ENCODE measurements at places on chromosomes 4 and X.

- DNase-seq = peak; percentile 42
Observed at GRCh38 chrX:71169586-71169985, 24.9 kb downstream of the NLGN3 start.

DNA sequence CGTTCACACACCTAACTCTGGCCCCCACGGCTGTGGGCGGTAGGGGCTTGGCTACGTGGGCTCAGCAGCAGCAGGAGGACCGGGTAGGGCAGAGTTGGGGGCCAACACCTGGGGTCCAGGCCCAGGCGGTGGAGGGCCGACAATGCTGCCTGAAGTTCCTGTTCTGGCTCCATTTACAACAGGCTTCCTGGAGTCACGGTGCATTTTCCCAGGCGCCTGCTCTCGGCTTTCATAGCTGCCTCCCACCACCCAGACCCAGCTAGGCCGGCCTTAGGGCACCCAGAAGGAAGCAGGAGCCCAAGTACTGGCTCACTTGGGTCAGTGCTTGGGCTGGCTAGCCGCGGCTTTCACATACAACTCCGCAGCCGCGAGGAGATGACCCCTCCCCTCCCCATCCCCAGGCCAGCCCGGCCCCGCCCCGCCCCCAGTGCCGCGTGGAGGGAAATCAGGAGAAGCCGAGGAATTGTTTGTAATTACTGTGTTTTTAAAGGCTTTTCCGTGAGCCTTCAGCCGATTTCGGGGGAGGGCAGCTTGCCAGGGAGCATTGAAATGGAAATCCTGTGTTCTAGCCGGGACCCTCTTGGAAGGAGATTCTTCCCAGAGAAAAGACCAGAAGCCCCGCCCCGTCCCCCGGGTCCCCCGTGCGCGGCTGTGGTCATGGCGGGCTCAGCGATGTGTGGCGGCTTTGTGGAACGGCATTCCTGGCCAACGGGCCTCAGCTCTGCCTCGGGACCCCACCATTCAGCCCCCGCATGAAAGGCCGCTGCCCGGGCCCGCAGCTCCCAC, 28.5 kb downstream of the PJA1 start:
- no peak for DNase-seq

- peak; percentile 42 for DNase-seq
Observed at GRCh38 chr4:6325788-6326290, 56.2 kb downstream of the WFS1 start.

- DNase-seq = no peak
Observed at GRCh38 chrX:47662144-47662657, 3.2 kb upstream of the UXT start.

DNA sequence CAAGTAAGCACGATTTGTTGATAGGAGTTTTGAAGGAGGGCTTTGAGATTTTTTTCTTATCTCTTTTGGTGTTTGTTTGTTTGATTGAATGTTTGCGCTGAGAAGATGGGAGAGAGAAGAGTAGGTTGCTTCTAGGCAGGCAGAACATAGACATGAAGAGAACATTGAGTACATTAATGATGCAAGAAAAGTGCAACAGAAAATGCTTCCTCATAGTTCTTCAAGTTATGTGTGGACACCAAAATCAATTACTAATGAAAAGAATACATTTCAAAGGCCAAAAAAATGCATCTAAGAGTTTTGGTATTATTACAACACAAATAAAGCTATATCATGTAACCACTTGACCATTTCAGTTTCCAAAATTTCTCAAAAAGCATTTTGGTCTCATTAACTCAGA, 191.0 kb upstream of the PPARGC1A start:
- DNase-seq = no peak

DNA sequence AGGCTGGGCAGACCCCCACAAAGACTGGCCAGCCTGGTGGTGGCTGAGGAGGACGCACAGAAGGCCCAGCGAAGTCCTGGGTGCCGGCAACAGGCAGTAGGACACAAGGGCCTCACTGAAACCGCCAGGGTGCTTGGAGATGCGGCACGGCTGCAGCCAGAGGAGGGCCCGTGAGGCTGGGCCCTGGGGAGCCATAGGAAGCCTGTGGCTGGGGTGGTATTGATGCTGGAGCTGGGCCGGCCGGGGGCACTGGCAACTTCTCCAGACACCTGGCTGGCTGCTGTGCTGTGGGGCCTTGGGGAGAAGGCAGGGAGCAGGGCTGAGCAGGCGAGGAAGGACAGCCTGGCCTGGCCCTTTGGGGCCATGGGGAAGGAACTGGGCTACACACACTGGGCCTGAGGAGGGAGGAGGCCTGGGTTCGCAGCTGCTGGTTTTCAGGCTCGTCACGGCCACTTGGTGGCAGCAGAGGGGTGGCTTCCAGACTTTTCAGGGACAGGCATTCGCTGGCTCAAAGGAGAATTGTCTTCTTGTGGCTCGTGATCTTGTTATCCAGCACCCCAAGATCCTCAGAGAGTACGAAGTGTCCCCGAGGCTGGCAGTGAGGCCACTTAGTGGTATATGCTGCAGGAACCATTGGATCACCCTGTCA, 37.2 kb downstream of the ATP2B3 start:
- DNase-seq = peak; percentile 33

GRCh38 chr4:3418029-3418762, 23.6 kb upstream of the HGFAC start:
- DNase-seq = no peak

DNA sequence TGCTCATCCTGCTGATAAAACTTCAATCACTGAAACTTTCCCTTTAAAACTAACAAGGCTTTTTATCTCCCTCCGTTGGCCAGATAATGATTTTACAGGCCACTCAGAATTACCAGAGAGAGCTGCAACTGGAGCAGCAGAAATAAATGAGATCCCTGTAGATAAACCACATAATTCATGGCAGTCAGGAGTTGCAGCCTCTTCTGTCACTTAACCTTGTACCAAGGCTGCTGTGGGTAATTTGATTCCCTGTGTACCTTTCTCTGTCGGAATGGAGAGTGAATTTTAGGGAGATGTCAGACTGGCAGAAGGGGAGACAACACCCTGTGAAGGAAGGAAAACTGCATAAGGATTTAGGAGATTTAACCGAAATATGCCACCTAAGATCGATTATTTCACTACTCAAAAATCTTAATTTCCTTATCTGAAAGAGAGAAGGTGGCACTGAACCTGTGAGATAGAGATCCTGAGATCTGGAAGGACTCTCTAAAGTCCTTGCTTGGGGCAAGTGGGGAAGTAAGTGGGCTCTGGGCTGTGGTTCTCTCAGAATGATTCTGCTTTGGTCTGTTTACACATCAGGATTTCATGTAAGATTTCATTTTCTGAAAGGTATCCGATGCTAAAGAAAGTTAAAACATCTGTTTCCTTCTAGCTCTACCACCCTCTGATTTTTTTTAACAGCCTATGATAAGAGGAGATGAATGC, 14.3 kb upstream of the TSPAN5 start:
- DNase-seq = no peak

GRCh38 chrX:13520936-13521335, 48.5 kb upstream of the EGFL6 start:
- no peak for DNase-seq

DNA sequence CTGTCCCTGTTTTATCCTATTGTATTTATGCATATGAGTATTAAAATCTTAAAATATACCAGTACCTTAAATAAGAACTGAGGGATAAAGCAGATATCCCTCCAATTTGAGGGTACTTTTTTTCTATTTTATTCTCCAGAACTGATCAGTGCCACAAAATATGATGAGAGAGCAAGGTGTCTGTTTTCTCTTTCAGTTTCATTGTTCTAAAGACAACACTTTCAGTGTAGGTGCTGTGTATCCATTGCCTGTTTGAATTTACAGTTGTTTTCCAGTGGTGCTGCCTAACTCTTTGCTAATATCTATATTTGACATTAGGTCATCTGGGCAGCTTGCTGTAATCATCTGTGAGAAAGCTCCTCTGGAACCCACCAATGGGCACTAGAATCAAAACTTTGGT, 394.7 kb downstream of the IL1RAPL1 start:
- DNase-seq = no peak

DNA sequence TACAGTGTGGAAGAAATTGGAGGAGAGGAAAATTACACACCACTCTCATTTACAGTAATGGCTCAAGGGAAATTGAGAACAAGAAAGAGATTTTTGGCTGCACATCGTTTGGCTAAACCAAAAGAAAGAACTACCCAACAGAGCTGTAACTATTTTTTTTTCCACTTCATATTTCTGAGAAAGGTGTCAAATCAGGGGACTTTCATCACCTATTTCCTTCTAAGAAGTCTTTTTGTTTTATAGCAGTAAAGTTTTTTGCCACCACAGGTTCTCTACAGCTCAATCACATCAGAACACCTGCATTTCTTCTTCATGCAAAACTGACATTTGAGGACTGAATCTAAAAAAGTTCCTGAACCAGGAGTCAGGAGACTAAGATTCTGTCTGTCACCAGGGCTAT, 57.5 kb upstream of the TNIP3 start:
- DNase-seq = no peak

DNA sequence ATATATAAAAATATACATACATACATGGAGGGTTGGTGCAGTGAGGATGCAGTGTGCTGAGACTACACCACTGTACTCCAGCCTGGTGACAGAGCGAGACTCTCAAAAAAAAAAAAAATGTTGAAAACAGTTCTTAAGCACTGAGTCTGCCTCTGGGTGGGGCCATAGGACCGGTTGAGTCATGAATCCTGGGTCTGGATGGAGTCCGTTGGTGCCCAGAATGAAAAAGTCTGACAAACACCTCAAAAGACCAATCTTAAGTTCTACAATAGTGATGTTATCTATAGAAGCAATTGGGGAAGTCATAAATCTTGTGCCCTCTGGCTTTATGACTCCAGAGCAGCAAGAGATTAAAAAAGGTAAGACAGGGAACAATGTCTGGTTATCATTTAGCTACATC, 70.4 kb downstream of the FGFBP1 start:
- DNase-seq = no peak

DNA sequence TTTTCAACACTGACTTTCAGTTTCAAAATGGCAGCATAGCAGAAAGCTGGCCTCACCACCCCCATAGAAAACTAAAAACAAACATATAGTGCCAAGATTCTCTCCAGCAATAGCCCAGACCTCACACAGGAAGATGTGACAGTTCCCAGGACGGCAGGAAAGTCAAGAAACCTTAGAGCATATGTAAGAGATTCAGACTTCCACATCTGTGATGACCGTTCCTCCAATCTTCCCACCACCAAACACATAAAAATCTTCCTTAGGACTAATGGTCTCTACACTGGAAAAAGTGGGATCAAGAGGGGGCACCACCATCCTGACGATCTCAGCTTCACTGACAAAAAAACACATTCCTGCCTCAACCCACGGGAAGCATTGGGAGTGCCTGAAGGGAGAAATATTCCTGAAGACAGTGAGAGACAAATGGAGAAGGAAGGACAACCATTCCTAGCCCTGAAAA, 134.1 kb upstream of the CPXCR1 start:
- no peak for DNase-seq

GRCh38 chr4:158934996-158935669, 166.3 kb downstream of the FNIP2 start:
- no peak for DNase-seq

DNA sequence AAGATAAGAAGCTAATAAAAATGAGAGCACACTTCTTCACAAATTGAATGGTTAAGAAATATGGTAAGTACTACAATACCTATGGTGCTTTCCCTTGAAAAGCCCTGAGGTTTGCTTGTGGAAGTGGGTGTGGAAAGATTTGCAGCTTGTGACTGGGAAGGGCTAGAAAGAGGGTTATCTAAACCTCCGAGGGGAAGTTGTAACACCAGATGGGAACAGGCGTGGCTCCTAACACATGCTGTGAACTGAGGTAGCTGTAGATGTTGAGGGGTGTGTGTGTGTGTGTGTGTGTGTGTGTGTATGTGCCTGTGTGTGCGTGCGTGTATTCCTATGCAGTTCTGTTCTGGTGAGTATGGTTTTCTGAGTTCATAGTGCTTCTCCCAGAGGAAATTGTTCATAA, 21.5 kb downstream of the FRMPD4 start:
- DNase-seq = no peak

GRCh38 chr4:183838987-183839712, 66.0 kb upstream of the STOX2 start:
- no peak for DNase-seq

DNA sequence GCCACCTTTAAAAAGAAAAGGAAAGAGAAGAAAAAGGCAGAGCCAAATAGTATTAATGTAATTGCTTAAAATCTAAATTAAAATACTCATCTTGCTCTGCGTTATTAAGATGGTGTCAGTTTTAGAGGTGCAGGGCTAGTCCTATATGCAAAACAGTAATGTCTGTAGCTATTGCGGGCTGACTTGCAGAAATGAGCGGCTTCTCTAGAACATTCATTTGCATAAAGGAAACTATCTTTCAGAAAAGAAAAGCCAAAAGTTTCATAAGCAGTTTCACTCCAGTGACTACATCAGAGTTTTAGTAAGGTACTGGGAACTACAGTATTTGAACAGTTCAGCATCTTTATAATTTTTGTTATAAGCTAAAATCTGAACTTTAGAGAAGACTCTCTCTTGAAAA, 6.0 kb downstream of the SMAD1 start:
- DNase-seq = no peak

DNA sequence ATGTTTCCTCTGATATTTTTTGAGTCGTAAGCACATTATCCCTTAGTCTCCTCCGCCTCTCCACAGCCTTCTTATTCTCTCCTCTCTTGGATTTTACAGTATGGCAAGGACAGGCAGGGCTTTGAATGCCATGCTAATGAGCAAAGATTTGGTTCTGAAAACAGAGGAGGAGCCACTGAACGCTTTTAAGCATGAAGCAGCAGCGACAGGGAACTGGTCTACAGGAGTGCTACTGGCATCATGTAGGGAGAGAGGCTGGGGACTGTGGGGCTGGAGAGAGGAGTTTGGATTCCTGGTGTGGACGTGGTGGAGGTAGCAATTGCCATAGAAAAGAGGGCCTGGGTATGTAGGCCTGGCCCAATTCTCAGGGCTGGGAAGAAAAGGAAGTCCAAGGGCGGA, 4.6 kb upstream of the CD99L2 start:
- no peak for DNase-seq

DNA sequence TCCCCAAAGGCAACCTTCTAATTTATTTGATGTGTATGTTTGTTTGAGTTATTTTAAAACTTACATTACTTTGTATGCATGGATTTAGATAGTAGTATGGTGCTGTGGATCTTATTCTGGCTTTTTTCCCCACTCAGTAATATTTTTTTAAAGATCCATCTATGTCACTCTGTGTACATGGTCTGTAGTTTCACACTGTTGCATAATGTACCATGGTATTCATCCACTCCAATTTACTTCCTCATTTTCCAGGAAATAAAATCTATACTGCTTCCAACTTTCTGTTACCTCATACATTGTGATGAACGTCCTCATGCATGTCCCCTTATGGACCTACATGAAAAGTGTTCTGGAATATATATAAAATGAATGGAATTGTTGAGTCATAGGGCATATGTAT, 17.6 kb downstream of the ARMCX2 start:
- DNase-seq = no peak
